ENCODE measurements at places on chromosomes 2 and 18.

DNA sequence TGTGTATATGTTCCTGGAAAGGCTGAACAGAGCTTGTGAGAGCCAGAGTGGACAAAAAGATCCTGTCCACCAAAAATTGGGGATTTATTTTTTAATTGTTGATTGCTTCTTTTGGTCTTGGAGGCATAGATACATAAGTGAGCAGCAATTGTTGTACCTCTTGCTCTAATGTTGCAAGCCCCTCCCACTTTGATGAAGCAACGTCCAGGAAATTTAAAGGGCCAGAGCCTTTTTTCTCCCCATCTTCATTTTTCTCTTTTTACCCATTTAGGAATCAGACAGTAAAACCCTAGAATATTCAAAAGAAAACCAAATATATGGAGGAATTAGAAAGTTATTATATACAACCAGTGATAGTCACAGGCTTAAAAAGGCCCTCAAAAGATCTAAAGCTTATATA, 871.8 kb upstream of the NRXN1 start:
- DNase-seq, result no peak

GRCh38 chr2:52194342-52194741, 1162.4 kb upstream of the NRXN1 start:
- no peak for DNase-seq

- DNase-seq, result no peak
Measured at GRCh38 chr18:47725656-47726055, 204.8 kb downstream of the SMAD2 start.

- DNase-seq, result no peak
Measured at GRCh38 chr18:9147440-9148202, 11.0 kb downstream of the ANKRD12 start.

DNA sequence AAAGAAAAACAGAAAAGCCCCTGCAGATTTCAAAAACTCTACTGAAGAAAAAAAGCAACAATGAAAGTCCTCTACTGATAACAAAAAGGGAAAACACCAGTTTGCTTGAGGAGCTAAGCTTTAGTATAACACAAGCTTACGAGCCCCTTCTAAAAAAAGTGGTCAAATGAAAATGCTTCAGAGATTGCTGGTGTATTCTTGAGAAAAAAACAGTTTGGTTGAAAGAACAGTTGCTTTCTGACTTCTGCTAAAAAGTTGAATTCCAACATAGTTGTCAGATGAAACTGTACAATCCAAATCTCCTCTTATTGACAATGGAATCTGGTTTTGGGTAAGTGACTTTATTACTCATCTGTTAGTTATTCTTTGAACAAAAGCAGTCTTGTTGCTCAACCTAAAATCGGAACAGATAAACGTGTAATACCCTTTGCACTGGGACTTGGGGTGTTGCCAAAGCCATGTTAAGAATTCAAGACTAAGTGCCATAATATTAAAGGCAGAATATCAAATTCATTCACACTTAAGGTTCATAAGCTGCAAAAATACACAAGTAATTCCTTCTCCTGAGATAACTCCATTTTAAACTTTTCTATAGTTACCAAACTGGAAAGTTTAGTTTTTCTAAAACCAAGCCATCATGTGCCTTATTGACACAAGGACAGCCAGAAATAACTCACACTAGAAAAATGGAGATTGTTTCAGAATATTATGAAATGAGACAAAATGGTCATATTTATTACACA, 45.3 kb upstream of the SPAG16 start:
- DNase-seq, result no peak

DNA sequence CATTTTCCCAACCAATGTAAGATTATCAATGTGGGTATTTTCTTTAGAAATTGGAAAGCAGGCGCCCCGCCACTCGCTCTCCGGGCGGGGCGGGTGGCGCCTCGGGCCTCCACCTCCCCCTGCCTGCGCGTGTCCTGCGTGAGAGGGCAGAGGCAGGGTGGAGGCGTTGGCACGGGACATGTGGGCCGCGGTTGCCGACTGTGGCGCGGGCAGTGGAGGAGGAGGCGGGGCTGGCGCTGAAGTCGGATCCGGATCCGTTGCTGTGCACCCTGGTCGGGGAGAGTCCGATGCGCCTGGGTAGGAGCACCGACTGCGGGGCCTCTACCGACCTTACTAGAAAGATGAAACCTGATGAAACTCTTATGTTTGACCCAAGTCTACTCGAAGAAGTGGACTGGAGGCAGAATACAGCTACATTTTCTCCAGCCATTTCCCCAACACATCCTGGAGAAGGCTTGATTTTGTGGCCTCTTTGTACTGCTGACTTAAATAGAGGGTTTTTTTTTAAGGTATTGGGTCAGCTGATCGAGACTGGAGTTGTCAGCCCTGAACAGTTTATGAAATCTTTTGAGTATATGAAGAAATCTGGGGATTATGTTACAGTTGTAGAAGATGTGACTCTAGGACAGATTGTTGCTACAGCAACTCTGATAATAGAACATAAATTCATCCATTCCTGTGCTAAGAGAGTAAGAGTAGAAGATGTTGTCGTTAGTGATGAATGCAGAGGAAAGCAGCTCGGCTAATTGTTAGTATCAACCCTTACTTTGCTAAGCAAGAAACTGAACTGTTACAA, 37.9 kb downstream of the PMS1 start:
- no peak for DNase-seq

- no peak for DNase-seq
Measured at GRCh38 chr2:240124651-240125030, 11.5 kb downstream of the COPS9 start.

GRCh38 chr2:163735685-163736432, at the start of gene FIGN:
Gene FIGN (minus strand): TSS chr2:163736008. CDS start chr2:163734927, 1,081 bp downstream.
- peak; percentile 82 for DNase-seq

DNA sequence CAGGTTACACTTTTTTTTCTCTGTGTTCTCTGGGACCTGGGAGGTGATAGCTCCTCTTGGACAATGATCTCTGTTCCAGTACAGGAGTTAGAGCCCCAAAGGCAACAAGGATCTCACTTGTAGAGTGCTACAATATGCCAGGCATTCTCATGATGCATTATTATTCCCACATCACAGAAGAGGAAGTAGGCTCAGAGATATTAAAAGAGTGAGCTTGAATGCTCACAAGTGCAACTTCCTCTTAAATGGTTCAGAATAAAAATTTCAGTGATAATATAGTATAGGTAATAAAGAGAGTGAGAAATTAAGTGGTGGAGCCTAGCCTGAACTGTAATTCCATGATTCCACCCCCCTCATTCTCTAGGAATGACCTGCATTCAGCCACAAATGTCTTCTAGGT, 21.4 kb downstream of the POLE4 start:
- no peak for DNase-seq

GRCh38 chr2:233643128-233643527, 6.9 kb downstream of the UGT1A10 start:
- DNase-seq, result no peak

GRCh38 chr2:18599509-18600254, 10.3 kb upstream of the NT5C1B start:
- no peak for DNase-seq

DNA sequence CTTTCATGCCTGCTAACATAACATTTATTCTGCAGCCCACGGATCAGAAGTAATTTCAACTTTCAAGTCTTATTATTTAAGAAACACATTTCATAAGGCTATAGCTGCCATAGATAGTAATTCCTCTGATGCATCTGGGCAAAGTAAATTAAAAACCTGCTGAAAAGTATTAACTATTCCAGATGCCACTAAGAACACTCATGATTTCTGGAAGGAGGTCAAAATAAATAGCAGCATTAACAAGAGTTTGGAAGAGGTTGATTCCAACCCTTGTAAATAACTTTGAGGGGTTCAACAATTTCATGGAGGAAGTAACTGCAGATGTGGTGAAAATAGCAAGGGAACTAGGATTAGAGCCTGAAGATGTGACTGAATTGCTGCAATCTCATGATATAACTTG, 77.6 kb downstream of the CCDC148 start:
- no peak for DNase-seq

Measured in NCI-H748 treated with DMSO at 0.1 percent for 48 hours (cell line).